ENCODE measurements at places on chromosomes 2 and 18.

GRCh38 chr2:34280606-34281005 is 681.5 kb upstream of the FAM98A start:
- no peak for DNase-seq

GRCh38 chr2:74006459-74006858 is 21.7 kb downstream of the TET3 start:
- no peak for DNase-seq

GRCh38 chr2:96885432-96886347 is 15.8 kb upstream of the SEMA4C start:
- DNase-seq = no peak

DNA sequence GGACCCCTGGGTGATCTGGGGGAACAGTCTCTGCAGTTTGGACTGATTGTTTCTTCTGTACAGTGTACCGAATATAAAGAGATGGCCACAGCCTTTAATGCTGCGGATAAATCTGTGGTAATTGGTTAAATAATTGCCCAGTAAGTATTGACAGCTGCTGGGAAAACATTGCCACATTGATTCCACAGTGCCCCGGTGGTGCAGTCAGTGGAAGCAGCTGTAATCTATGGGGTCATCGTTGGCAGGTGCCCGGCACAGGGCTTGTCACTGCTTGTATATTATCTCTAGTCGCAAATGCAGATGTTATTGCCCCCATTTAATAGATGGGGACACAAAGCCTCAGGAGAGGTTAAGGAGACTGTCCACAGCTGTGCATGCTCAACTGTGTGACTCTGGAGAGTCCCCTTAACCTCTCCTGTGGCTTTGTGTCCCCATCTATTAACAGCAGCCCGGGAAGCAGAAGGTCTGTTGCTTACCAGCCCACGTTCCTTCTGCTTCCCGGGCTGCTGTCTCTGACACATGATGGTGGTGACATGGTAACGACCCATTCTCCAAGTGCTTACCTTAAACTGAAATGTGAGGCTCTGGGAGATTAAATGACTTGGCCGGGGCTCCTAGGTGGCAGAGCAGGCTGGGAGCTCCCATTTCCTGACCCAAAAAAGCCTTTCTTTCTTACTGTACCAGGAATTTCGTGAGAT is 76.9 kb downstream of the NCK2 start:
- DNase-seq = no peak

DNA sequence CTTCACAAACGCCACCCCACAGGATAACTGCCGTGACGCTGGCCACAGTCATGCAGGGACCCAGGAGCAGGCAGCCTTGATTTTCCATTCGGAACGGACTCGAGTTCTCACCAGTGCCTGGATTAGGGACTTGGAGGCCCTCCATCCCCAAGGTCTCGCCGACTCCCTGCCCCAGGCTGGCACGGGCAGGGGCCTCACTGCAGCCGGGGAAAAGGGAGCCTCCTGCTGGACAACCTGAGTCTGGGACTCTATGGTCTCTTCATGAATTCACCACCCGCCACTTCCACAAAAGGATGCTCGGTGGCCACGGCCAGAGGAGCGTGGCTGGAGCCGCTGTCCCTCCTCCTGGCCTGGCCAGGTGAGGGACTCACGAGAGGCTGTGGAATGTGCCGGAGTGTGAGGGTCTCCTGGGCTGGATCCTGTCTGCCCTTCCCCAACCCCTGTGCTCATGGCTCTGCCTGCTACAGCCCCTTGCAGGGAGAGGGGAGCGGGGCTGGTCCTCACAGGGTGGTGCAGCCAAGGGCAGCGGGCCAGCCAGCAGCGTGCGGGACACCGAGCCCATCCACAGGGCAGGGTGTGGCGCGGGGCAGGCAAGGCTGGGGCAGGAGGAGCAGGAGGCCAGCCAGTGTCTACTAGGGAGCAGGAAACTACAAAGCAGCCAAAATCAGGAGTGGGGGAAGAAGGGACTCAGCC is 42.3 kb downstream of the AQP12A start:
- no peak for DNase-seq

GRCh38 chr18:72692086-72692485 is 147.9 kb upstream of the CBLN2 start:
- DNase-seq = no peak

DNA sequence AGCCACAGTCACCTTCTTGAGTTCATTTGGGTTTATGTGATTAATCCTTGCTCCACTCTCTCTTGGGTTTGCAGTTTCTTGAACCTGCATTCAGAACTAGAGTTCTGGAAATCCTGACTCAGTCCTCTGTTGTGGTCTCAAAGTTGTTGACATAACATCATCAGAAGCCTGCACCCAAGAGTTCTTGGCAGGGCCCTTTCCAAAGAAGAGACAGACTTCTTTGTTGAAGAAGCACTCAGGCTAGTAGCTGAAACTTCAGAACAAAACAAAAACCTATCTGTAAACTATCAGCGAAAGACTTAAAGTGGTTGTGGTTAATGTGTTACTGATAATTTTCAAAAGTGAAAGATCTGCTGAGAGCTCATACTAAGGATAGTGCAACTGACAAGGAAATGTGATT is 120.8 kb downstream of the FAM168B start:
- DNase-seq = peak; percentile 25

- no peak for DNase-seq
Observed at GRCh38 chr18:5145168-5145825, 51.8 kb downstream of the AKAIN1 start.

- DNase-seq = no peak
Observed at GRCh38 chr18:31049189-31049588, 6.6 kb upstream of the DSC3 start.

Measured in activated naive CD4-positive, alpha-beta T cell treated with anti-CD3 and anti-CD28 coated beads, Interleukin-2, amount 50 U/mL, for 72 hours (primary cell).